ENCODE measurements at places on chromosomes 2 and 18. TPM values are rescaled to one million over a fixed set of nuclear protein-coding genes. Genes with fewer than 3 reads are reported as not detected.

SMYD1 gene
- total RNA-seq = not detected

SIX3 gene
- 0.31 TPM for total RNA-seq

ARHGEF4 gene
- total RNA-seq = 47.9 TPM

PSD4 gene
- total RNA-seq = 5.3 TPM

AOX1 gene
- total RNA-seq = 1.9 TPM

MAP3K19 gene
- total RNA-seq = 1.6 TPM

Data from parietal lobe (tissue), 2 donors.